ENCODE measurements at places on chromosomes 3 and 15.

GRCh38 chr3:106004137-106004681 is 135.4 kb upstream of the CBLB start:
- DNase-seq, result peak; percentile 44

DNA sequence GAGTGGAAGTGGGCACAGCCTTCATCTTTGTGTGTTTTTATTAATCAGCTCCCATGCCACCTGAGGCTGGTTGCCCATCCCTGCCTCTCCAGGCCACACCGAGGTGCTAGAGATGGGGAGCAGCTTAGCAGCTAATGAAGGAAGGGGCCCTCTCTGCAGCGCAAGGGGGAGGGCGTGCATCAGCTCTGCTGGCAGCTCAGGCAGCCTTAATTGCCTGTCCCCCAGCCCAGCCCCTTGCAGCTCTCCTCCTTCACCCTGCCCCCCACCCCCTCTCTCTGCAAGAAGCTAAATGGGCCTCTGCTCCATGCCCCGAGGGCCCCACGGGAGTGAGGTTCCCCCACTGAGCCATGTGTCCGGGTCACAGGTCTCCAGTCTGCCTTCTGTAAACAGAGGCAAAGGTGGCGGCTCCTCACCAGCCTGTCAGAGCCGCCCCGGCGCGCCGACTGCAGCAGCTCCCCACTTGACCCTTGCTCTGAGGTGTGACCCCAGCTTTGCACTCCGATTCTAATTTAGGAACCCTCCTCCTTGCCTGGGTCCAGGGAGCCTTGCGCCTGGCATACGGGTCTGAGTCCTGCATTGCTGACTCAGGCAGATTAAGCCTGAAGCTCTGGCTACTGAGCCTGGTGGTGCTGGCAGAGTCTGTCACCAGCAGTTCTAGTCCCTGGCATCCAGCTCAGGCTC is 27.9 kb upstream of the NTRK3 start:
- no peak for DNase-seq

- DNase-seq, result no peak
Measured at GRCh38 chr3:23075496-23075895, 127.6 kb upstream of the UBE2E2 start.

- DNase-seq, result no peak
Measured at GRCh38 chr3:71416876-71417275, 166.7 kb downstream of the FOXP1 start.

- DNase-seq, result no peak
Measured at GRCh38 chr3:146865175-146865755, 260.1 kb upstream of the PLSCR5 start.

DNA sequence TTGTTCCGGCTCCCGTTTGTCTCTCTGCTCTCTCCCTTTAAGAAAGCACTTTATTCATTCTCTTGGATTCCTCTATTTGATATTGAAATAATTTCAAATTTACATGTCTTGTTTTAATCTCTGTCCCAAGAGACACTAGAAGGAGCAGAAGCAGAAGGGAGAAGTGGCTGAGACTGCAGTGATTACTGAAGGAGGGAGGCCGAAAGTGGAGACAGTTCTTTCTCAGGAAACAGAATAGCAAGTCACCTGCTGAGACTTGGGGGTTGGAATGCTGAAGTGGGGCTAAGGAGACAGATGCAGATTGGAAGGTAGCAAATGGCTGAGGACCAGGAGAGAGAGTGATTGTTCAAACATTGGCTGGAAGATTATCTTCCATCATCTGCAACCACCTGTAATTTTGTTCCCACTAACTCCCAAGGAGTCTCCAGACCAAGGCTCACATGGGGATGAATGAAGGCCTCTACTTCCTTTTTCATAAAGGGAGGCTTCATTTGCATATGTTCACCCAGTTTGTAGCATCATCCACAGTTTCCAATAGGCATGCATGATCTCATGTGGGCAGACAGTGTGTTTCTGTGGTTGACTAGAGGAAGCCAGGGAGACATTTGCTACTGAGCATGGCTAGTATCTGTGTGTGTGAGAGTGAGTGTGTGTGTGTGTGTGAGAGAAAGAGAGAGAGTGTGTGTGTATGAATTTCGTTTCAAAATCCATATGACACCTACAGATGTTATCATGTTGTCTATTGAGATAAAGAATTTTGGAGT is 24.0 kb downstream of the LTF start:
- no peak for DNase-seq

- no peak for DNase-seq
Measured at GRCh38 chr15:90360746-90361145, 8.7 kb downstream of the ZNF774 start.

DNA sequence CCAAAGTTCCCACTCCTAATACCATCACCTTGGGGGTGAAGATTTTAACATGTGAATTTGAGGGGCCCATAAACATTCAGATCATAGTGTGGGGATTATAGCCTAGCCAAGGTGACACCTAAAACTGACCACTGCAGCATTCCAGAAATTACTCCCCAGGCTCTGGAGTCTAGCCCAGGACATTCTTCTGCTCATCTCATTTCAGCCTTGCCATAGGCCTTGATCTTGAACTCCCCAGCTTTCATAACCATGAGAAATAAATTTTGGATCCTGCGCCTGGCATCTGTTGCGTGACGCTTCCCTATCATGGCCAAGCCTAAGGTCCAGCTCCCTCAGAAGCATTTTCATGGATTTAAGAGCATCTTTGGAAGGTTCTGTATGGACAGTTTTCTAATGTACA is 502.9 kb upstream of the THBS1 start:
- DNase-seq, result no peak

GRCh38 chr3:134068429-134068828 is 38.7 kb upstream of the SLCO2A1 start:
- no peak for DNase-seq

DNA sequence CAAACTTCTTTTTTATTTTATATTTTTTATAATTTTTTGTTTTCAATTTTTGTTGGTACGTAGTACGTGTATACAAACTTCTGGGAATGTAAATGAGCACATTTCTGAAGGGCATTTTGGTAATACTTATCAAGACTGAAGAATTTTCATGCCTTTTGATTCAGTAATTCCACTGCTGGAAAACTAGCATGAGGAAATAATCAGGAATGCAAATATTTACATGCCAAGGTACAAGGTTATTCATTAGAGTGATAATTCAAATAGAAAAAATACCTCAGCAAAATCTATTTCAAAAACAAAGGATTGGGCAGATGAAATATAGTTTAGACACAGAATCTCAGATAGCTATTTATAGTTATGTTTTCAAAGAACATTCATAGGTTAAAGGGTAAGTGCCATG is 128.7 kb downstream of the DMXL2 start:
- DNase-seq, result no peak

- DNase-seq, result no peak
Measured at GRCh38 chr3:176032043-176032442, 1165.2 kb downstream of the TBL1XR1 start.

DNA sequence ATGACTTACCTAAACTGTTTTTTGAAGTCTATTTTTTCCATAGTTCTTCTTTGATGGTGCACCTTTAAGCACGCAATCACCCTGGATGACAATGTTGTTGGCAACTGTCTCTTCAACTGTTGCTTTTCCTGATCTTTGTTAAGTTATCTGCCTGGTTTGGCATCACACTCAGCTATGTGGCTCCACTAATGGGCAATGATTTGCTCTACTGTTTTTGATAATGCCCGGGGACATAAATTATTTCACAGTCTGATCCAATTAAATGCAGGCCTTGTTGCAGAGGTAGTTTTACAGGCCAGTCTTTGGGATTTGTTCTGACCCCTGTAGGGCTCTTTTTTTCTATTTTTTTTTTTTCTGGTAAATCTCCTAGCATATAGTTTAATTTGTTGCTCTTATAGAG is 436.3 kb downstream of the ZNF385D start:
- no peak for DNase-seq

- no peak for DNase-seq
Measured at GRCh38 chr3:12192173-12192572, 33.5 kb upstream of the TIMP4 start.

- no peak for DNase-seq
Measured at GRCh38 chr3:172987273-172987672, 153.8 kb downstream of the SPATA16 start.

- DNase-seq, result no peak
Measured at GRCh38 chr15:64894395-64895056, 17.2 kb upstream of the ANKDD1A start.

- DNase-seq, result no peak
Measured at GRCh38 chr3:38317192-38317759, 29.3 kb upstream of the XYLB start.

GRCh38 chr15:35376707-35377106 is 169.3 kb downstream of the DPH6 start:
- no peak for DNase-seq

DNA sequence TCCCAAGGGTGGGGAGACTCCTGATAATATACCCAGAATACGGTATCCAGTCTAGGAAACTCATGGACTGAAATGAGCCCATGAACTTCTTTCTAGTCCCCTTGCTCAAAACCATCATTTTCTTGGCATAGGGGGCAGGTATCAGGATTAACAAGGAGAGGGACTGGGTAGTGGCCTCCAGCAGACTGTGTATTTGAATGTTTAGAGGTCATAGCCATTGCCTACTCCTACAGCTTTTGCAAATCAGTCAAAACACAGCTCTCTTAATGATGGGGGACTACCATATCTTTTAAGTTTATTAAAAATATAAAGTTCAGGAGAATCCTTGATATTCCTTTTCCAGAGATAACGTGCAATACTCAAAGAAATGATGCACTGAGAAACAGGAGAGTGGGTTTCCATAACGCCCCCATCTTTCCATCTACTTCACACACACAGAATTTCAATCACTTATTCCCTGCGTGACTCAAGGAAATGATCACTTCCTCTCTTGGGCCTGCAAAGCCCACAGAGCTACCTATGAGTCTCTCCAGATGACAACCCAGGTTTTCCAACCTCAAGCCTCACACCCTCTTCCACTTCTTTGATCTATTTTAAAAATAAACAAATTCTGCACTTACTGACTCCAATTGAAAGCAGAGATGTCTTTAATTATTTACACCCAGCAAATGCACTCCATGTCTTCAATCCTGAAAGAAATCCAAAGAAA is 584.0 kb upstream of the LMCD1 start:
- DNase-seq, result no peak

GRCh38 chr3:71548705-71549384 is 34.7 kb downstream of the FOXP1 start:
- no peak for DNase-seq

GRCh38 chr3:56928379-56929068 is 126.8 kb upstream of the ARHGEF3 start:
- DNase-seq, result no peak

- peak; percentile 40 for DNase-seq
Measured at GRCh38 chr3:129421988-129422745, 6.3 kb downstream of the EFCAB12 start.

- DNase-seq, result no peak
Measured at GRCh38 chr15:61101543-61101942, 127.6 kb downstream of the RORA start.
